ENCODE measurements at places on chromosomes 5 and 9.

GRCh38 chr5:1097381-1097987, 14.4 kb downstream of the SLC12A7 start:
- no peak for DNase-seq

GRCh38 chr5:152556784-152557183, 151.7 kb upstream of the NMUR2 start:
- no peak for DNase-seq

DNA sequence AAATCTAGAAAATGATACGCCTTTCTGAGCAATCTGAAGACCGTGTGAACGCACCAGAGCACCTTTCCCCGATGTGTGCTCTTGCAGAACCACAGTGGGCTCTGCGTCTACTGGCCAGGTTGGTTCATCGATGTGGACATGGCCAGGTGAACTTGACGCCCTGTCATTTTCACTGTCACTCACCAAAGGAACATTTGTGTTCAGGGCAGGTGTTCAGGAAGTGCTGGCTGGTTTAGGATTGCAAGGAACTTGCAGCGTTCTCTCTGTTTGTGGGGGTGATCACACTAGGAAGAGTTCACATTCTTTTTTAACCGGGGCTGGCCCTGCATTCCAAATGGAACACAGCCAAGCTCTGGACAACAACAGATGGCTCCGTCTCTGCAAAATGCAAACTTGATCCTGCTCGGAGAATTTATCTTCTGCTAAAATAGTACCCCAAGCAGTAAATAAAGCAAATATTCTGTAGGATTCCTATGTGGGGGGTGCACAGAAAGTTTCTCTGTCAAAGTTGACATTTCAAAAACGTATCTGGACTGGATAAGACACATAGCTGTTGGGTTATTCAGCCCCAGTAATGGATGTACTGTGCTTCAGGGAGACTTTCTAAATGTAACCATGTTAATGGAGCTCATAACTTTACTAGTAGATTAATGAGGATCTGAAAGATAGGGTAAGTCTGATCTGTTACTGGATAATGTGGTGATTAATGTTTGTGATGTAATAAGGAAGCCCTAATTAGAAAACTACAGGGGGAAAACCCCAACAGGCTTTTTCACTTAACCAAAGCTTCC, 45.7 kb upstream of the FANCC start:
- DNase-seq, result peak; percentile 47

DNA sequence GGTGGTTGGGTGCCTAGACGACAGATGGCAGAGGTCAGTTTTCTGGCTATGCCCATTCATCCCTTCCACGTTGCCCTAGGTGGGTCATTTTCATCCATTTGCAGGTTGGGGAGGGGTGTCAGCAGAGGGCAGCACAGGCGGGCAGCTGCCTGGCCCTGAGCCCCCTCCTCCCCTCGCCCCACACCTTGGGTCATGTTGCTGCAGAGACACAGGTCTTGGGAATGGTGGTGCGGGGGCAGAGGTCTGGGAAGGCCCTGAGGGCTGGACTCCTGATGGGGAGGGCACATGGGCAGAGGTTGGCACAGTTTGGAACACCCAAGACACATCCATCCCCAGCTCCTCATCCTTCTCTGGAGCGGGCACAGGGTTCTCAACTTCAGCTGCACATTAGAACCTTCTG, 103.2 kb upstream of the LMX1B start:
- no peak for DNase-seq

- DNase-seq, result no peak
Observed at GRCh38 chr9:35669331-35670145, 4.2 kb upstream of the CA9 start.

DNA sequence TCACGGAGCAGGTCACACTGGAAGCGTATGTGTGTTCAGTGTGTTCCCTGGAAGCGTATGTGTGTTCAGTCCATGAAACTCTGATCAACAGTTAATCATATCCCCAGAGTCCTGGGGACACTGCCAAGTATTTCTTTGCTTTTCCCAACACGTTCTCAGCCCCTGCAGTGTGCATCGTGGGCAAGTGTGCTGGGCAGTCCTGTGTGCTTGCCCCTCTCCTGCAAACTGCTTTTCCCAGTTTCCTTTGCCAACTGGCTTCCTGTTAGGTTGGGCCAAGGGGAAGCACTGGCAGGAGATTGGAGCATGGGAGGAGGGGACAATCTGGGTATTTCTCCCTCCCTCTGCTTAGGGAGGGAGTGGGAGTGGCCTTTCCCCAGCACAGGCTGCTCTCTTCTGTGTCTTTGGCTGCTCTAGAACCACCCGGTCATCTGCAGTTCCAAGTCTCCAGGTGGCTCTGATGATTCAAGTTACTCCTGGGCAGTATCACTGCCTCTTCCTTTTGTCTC, 36.8 kb upstream of the NEK6 start:
- peak; percentile 48 for DNase-seq

- DNase-seq, result no peak
Observed at GRCh38 chr9:3161912-3162311, 318.0 kb upstream of the PUM3 start.

DNA sequence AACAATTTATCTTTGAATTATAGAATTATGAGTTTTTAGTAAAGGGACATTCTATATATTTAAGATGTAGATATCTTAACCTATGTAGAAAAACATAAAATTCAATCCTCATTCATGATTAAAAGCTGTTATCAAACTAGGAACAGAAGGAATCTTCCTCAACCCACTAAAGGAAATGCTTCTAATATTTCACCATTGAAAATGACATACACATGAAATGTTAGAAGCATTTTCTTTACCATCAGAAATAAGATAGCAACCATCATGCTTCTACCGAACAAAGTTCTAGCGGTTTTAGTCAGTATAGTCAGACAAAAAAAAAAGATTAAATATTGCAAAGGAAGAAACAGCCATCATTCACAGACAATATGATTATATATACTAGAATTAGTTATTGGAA, 32.2 kb downstream of the SHOC1 start:
- no peak for DNase-seq

- no peak for DNase-seq
Observed at GRCh38 chr9:22108581-22109370, 99.7 kb upstream of the CDKN2B start.

DNA sequence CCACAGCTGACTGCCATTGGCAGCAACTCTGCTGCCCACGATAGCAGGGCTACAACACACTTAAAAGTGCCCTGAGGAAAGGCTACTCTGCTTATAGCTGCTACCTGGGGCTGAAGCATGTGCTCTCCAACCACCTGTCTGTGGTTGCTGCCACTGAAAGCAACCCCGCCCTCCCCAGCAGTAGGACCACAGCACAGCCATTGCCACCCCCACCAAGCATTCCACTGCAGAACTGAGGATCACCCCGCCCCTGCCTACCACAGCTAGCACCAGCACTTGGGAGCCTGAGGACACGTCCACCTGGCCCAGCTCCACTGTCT, 85.8 kb downstream of the LPAR1 start:
- DNase-seq, result no peak

DNA sequence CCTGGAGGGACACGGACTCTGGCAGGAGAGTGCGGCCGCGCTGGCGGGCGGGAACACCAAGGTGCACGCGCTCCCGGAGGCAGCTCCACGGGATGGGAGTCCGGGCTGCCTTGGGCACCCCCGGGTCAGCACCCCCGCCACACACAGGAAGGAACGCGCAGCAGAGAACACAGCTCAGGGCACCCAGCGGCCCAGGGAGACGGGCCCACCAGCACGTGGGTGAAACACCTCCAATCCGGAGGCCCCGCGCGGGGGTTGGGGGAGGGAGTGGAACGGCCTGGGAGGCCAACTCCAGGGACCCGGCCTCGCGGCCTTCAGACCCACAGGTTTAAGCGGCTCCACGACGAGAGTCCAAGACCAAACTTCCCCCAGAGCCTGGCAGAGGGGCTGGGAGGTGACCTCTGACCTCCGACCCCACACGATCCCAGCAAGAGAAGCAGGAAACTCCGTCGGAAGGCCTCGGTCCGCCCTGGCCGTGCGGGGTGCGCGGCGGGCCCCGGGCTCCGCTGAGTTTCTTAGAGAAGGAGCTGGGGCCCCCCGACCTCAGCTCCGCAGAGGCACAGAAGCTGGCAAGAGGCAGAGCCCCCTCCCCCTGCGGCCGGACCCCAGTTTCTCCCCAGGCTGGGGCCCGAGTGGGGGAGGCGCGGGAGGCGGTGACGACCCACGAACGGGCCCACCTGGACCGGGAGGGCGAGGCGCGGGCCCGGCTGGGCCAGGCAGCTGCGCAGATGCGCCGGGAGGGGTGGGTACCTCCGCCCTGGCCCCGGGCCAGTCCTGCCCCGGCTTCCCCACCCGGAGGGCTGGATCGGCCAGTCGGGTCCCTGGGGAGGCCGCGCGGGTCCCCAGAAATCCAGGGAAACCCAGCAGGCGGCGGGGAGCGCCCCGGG, 851 bp downstream of the NACC2 start:
- peak; percentile 90 for DNase-seq

GRCh38 chr5:133564921-133565565, 47.3 kb downstream of the FSTL4 start:
- no peak for DNase-seq

DNA sequence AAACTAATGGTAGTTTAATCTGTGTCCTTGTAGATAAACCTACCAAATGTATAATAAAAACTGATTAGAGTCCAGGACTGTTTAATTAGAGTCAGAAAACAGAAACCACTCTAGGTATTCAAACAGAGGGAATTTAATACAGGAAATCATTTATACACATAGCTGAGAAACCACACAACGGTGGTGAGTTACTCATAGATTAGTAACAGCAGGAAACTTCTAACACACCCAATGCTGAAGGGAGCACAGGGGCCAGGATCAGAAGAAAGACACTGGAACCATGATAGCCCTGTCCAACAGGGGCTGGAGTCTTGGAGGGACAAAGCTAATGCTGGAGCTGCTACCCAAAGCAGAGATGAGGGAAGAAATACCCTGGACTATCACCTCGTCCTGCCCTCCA, 321.0 kb downstream of the ACTL7B start:
- DNase-seq, result peak; percentile 78

DNA sequence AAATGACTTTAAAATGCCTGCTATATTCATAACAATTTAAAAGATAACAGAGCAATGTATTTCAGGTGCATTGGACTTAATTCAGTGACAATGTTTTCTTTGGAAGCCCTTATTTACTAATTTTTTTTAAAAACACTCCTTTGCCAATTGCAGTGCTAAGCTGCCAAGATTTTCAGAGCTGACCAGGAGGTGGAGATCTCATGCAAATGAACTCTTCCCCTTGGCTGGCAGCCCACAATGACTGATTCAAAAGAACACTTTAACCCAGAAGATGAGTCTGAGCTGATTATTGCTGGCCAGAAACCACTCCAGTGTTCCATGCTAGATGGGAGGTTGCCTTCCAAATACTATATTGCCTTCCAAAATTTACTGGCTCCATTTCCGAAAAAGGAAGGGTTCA, 128.3 kb upstream of the CCNH start:
- peak; percentile 5 for DNase-seq

All from GM03348 (cell line).